ENCODE measurements at places on chromosomes 1 and 21.

DNA sequence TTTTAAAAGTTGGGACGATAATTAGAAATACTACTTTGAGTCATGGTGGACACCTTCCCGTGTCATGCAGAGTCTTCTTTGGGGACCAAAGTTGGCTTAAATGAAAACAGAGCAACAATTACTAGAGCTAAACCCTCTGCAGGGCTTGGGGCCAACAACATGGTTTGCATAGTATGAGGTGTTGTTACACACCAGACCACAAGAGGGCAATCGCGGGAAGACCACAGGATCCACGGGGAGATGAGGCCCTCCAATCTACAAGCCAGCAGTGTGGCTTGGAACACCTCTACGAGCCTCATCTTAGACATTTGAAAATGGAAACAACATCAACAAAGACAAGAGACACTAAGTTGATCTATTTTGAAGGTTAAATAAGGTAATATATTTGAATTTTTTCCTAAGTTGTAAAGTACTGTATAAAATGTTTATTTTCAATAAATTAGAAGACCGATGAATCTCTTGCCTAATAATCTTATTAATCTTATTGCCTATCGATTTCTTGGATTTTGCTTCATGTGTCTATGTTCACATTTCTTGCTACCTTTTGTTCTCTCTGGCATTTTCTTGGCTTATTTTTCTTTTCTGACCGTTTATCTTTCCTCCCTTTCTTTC, 8.2 kb upstream of the SMCP start:
- DNase-seq, result no peak
- H3K36me3 ChIP-seq, result no peaks in the 10 kb centered on the region
- H3K4me1 ChIP-seq, result peaks cover 5% of the 10 kb centered on the region
- no peak overlapping the region for H3K27ac ChIP-seq

DNA sequence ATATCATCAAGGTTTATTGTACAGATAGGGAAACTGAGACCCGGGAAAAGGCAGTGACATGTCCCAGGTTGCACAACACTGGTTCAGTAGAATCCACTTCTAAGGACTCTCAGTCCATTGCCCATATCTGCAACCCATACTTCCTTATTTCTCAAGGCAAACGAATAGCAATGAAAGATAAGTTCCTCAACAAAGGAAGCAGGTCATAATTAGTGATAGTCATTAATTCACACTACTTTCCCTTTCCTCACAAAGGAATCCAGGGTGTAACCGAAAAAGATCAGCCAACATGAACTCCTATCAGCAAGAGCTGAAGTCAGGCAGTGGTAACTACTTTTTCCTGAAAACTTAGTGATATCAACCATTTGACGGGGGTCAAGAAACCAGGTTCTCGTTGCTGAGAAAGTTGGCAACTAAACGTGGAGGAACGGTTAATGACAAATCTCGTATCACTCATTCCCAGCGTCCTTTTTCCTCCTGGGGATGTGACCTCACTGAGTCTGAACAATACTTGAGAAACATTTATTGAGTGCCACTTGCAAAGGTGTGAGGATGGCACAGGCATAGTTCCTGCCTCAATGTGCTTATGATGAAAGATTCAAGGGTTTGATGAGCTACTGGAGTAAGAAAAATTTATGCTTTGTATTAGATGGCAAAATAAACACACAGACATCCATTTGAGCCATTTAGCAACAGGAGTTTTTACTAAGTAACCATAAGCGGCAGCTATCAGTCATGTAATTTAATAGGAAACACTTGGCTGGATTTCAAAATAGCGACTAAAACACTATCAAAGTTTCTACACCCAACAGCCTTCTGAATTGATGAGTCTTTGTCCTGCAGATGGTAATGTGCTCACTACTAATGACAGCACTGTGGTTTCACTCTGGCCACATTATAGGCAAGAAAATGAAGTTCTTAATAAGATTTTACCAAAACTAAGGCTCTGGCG, 82.3 kb downstream of the PLPP3 start:
- peaks cover 30% of the 10 kb centered on the region for H3K36me3 ChIP-seq
- no peak overlapping the region for H3K27ac ChIP-seq
- H3K4me1 ChIP-seq, result peaks cover 7% of the 10 kb centered on the region
- DNase-seq, result no peak

DNA sequence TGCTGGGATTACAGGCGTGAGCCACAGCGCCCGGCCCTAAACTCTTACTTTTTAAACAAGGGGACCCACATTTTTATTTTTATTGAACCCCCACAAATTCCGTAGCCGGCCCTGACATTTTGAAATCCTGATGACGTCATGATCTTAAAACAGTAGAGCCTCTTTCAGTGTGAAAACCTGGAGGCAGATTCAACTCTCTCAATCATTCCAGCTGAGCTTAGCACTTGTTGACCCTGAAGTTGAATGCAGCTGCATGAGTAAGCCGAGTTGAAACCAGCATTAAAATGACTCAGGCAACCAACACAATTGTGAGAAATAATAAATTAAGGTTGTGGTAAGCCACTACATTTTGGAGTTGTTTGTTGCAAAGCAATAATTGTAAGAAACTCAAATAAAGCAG, 93.9 kb upstream of the ADGRL4 start:
- peaks cover 1% of the 10 kb centered on the region for H3K36me3 ChIP-seq
- no peak for DNase-seq
- no peak overlapping the region for H3K27ac ChIP-seq
- no peak overlapping the region for H3K4me3 ChIP-seq

GRCh38 chr21:31974454-31974985, 101.7 kb downstream of the HUNK start:
- peaks cover 1% of the 10 kb centered on the region for H3K36me3 ChIP-seq
- no peak overlapping the region for H3K4me3 ChIP-seq
- no peaks in the 10 kb centered on the region for H3K4me1 ChIP-seq
- H3K27me3 ChIP-seq, result no peaks in the 10 kb centered on the region
- DNase-seq, result no peak

DNA sequence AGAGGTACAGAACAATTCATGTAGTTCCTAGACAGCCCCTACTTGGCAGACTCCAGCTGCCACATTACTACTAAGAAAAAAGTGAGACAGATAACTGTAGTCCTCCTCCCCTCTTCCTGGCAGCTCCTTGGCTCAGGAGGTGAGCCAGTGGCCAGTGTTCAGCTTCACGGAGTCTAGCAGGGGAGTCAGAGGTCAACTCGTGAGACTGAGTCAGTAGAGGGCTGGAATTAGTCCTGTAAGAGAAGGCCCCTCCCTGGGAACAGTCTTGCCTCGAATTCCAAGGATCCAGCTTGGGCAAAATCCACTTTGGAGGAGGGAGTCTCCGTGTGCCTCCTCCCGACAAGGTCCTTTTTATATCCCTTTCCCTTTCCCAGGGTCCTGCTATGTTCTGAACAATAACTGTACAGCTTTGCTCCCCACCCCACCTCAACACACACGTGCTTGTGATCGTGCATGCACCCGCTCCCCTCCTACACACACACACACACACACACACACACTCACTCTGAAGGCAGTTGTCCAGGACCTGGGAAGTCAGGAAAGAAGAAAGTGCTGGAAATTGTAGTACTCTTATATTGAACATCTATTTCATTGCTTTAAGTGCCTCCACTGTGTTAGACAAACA, 22.5 kb upstream of the SLC27A3 start:
- no peak overlapping the region for H3K4me3 ChIP-seq
- H3K27me3 ChIP-seq, result no peaks in the 10 kb centered on the region
- peaks cover 32% of the 10 kb centered on the region for H3K4me1 ChIP-seq
- H3K27ac ChIP-seq, result peak overlapping the region; percentile 76

- no peak overlapping the region for H3K27ac ChIP-seq
- peaks cover 2% of the 10 kb centered on the region for H3K36me3 ChIP-seq
- no peaks in the 10 kb centered on the region for H3K27me3 ChIP-seq
- no peak overlapping the region for H3K4me3 ChIP-seq
These were observed 29.5 kb downstream of the LIN9 start for GRCh38 chr1:226279498-226279897.

- no peak for DNase-seq
- no peak overlapping the region for H3K27ac ChIP-seq
- peaks cover 54% of the 10 kb centered on the region for H3K27me3 ChIP-seq
- no peak overlapping the region for H3K4me3 ChIP-seq
These were observed 169.3 kb upstream of the CSF3R start for GRCh38 chr1:36652011-36652410.

- H3K27ac ChIP-seq, result no peak overlapping the region
- no peak for DNase-seq
- H3K27me3 ChIP-seq, result no peaks in the 10 kb centered on the region
- H3K36me3 ChIP-seq, result peaks cover 7% of the 10 kb centered on the region
These were observed 20.6 kb downstream of the ABCD3 start for GRCh38 chr1:94438692-94439276.

- H3K27me3 ChIP-seq, result no peaks in the 10 kb centered on the region
- H3K4me3 ChIP-seq, result peak within 1 kb of the TSS; percentile 81
- H3K4me1 ChIP-seq, result peaks cover 25% of the 10 kb centered on the region
- H3K36me3 ChIP-seq, result peaks cover 11% of the 10 kb centered on the region
- no peak for DNase-seq
These were observed at the start of gene SV2A for GRCh38 chr1:149917571-149918144. TSS of gene SV2A (minus strand) at chr1:149917844. CDS start at chr1:149913840, 4,004 bp downstream.

GRCh38 chr1:150976879-150977694, 2.5 kb upstream of the CERS2 start:
- H3K36me3 ChIP-seq, result no peaks in the 10 kb centered on the region
- peak overlapping the region; percentile 47 for H3K4me3 ChIP-seq
- H3K4me1 ChIP-seq, result peaks cover 52% of the 10 kb centered on the region

DNA sequence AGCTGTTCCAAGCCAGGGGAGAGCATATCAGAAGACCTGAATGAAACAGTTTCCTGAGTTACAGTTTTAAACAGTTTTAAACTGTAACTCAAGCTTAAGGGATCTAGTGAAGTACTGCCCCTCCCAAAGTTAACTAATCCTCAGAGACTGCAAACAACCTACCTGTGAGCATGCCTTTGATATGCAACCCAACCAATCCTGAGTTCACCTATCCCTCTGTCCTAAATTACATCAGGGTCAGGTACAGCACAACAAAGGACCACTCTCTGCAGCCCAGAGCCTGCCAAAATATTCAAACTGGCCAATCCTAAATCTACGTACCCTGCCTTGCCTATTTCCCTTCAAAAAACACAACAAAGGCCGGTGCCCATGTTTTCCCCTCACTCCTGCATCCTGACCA, 32.8 kb upstream of the RAVER2 start:
- no peaks in the 10 kb centered on the region for H3K4me1 ChIP-seq
- DNase-seq, result no peak

DNA sequence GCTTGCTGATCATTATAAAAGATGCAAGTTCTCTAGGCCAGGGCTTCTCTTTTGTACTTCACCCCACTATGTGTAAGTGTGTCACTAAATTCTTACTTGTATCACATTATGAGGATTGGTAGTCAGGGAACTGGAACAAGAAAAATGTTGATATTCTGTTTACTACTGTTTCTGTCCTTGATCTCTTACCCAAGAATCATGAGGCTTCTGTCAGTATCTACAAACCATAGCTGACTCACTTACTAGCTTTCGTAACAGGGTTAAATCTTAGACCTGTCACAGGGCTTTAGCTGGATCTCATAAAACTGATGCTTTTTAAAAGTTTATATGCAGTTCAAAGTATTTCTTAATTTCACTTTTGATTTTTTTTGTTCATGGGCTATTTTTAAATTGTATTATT, 681.2 kb downstream of the PLPP3 start:
- no peak overlapping the region for H3K4me3 ChIP-seq
- H3K36me3 ChIP-seq, result peaks cover 6% of the 10 kb centered on the region
- no peak overlapping the region for H3K27ac ChIP-seq
- no peaks in the 10 kb centered on the region for H3K27me3 ChIP-seq

DNA sequence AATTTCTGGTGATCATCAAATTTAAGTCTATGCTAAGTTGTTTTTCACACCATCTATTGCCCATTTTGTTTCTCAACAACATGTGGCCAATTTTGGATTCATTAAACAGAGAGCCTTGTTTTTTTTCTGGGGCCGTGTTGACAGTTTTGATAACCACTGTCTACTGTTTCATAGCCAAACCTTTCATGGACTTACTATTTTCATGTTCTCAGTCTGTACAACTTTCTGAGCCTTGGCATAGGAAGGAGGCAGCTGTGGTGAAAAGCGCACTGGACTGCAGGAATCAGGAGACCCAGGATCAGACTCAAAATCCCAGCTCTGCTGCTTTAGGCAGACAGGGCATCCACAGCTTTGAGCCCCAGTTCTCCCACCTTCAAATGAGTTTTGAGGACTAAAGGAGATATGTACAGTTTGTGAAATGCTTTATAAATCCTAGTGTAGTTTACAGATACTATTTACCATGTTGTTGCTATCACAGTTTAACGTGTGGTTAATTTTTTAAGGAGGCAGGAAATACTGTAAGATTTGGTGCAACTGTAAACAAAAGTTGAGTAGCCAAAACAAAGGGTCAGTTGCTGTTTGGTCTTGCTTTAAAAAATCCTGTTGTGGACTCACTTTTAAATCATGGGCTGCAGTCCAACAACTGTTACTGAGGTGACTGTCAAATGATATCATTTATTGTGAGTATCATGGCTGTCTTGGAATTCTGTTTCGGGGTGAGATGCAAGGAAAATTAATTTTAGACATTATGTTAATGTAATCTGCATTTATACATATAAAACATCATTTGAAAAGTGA, 2.9 kb downstream of the MACO1 start:
- H3K27me3 ChIP-seq, result no peaks in the 10 kb centered on the region
- H3K4me1 ChIP-seq, result peaks cover 63% of the 10 kb centered on the region
- no peak overlapping the region for H3K4me3 ChIP-seq
- no peaks in the 10 kb centered on the region for H3K36me3 ChIP-seq

- DNase-seq, result no peak
- H3K27ac ChIP-seq, result no peak overlapping the region
- H3K36me3 ChIP-seq, result peaks cover 2% of the 10 kb centered on the region
- peaks cover 34% of the 10 kb centered on the region for H3K4me1 ChIP-seq
- H3K27me3 ChIP-seq, result no peaks in the 10 kb centered on the region
These were observed 80.9 kb downstream of the BACH1 start for GRCh38 chr21:29379517-29380054.

DNA sequence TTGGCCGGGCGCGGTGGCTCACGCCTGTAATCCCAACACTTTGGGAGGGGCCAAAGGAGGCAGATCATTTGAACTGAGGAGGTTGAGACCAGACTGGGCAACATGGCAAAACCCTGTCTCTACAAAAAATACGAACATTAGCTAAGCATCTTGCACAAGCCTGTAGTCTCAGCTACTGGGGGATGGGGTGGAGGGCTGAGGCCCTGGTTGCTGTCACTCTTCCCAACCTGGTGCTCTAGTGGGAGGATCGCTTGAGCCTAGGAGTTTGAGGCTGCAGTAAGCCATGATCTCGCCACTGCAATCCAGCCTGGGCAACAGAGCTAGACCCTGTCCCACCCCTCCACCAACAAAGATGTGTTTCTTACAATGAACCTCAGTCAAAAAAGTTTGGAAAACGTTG, 2.8 kb downstream of the PHGDH start:
- H3K36me3 ChIP-seq, result peaks cover 2% of the 10 kb centered on the region
- H3K4me1 ChIP-seq, result peaks cover 55% of the 10 kb centered on the region
- H3K4me3 ChIP-seq, result peak overlapping the region; percentile 87

GRCh38 chr1:201939574-201939973, 6.8 kb downstream of the LMOD1 start:
- H3K27ac ChIP-seq, result peak overlapping the region; percentile 62
- no peak overlapping the region for H3K4me3 ChIP-seq
- peaks cover 67% of the 10 kb centered on the region for H3K4me1 ChIP-seq
- no peaks in the 10 kb centered on the region for H3K27me3 ChIP-seq
- peaks cover 4% of the 10 kb centered on the region for H3K36me3 ChIP-seq
- no peak for DNase-seq

Data from chondrocyte (in vitro differentiated cells).